Adrenal gland (tissue), 19 donors: ENCODE measurements at places on chromosomes 3 and 15. TPM values are rescaled to one million over a fixed set of nuclear protein-coding genes. Genes with fewer than 3 reads are reported as not detected.

GRCh38 chr3:179526482-179526881 lies 36.2 kb upstream of the ACTL6A start:
- no peak for DNase-seq

- no peak for DNase-seq
Observed at GRCh38 chr3:25430935-25431770, 3.1 kb downstream of the RARB start.

The PLA1A gene
- total RNA-seq: 0.72 TPM

DNA sequence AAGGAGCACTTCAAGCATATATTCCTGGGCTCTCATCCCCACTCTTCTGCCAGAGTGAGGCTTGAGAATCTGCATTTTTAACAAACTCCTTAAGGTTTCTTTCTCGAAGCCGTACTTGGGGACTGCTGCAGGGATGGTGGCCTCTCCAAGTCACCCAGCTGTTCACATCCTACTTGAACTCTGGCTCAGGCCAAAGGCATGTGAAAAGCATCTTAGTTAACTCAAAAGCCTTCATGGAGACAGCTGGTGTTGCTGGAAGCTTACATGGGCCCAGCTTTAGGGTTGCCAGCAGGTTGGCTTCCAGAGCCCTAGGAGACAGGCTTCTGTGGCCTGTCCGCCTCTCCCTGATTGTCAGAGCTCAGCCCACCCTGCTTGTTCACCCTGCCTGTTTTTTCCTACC lies 139.2 kb downstream of the THSD4 start:
- DNase-seq: no peak

DNA sequence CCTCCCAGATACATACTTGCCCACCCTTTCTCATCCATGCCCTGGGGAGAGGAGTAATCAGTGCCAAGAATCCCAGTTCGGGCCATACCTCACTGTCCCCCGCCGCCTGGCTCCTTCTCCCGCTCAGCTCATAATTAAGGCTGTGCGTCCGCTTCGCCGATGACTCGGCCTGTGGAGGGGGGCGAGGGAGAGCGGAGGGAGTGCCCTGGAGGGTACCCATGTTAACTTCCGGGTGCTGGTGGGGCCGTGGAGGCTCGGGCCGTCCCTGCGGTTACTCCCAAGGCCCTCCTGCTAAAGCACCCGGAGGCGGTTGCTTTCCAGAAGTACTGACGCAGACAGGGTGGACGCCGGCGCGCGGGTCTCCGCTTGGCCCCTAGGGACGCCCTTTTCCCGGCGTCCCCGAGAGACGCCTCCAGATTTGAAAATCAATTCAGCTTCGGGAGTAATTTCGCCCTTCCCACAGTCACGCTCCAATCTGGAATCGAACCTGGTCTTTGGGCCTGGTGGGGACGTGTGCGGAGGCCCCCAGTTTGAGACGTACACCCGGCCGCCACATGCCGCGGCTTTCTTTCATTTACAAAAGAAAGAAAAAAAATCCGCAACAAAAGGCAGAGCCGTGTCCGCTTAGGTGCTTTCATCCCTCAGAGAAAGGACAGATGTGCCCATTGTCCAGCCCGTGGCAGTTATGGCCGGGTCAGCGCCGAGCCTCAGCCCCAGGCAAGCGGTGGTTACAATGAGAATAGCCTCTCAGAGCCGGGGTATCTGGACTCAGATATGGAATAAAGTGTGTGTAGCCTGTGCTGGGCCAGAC lies 1.0 kb upstream of the ONECUT1 start:
- no peak for DNase-seq

The C3orf20 gene
- not detected for total RNA-seq

The ASB14 gene
- total RNA-seq: not detected

DNA sequence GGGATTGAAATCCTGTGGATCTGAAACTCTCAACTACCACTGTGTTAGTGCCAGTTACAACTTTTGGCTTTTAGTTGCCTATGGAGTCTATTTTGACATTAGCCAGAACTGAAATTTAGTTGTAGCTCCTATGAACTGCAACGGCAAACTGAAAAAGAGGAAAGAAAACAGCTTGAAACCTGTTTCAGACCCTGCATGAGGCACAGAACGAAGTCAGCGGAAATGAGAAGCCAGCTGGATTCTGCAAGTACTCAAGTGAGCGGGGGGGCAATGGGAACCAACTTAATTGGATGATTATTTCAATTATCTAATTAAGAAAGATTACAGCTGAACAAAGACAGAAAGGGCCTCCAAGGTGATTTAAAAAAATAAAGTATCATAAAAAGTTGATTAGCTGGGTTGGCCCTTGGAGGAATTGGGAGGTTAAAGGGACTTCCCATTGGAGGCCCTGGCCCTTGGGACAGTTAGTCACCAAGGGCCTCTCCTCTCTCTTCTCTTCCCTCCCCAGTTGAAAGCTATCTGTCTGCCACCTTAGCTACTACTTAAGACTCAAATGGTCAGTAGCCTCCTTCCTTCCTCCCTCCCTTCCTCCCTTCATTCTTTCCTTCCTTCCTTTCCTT lies 352.1 kb downstream of the SHQ1 start:
- no peak for DNase-seq

DNA sequence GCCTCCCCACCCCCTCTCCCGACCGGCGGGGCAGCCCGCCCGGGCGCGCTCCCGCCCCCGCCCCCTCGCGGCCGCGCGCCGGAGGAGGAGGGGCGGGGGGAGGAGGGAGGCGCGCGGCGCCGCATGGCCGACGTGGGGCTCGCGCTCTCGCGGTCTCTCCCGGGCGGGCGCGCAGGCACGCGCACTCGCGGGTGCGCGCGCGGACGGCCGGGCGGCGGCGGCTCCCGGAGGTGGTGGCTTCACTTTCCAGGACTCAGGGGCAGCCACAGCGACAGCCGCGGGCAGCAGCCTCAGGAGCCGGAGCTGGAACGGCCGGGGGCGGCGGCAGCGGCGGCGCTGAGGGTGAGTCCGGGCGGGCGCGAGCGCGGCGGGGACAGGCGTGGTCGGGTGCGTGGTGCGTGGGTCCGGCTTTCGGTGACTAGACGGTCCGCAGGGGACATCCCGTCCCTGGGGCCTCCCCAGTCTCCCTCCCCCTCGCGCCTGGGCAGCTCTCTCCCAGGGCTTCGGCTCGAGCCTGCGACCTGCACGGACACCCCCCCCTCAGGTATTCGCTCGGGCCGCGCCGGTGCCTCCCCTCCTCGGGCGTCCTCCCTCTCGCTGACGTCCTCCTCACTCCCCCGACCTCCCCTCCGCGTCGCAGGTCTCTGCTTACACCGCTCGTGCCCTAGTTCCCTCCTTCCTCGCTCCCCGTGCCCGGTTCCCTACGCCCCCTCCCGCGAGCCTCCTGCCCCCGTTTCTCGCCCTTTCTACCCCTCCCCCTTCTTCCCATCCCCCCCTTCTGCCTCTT lies at the start of gene UBE2E2:
Gene UBE2E2 (plus strand): TSS at position 407 of the 787 bp plus-strand sequence.
- peak; percentile 68 for DNase-seq

The GOLGA6L7 gene
- total RNA-seq: not detected

DNA sequence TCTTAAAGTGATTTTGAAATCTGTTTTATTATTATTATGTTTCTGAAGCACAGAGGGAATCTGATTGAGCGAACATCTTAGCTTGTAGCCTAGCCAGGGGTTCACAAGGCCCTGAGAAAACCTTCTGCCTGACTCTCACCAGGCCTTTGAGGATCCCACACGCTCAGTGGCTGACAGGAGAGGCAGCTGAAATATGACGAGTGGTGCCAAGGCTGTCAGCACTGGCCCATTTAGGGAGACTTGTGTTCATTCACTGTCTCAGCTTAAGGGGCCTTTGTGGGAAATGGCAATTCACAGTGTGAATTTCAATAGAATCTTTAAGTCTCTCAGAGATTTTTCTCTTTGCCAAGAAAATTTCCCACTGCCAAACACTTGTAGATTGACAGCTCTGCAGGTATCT lies 770.9 kb downstream of the TUSC7 start:
- DNase-seq: no peak

The SLCO2A1 gene
- total RNA-seq: 74.5 TPM

DNA sequence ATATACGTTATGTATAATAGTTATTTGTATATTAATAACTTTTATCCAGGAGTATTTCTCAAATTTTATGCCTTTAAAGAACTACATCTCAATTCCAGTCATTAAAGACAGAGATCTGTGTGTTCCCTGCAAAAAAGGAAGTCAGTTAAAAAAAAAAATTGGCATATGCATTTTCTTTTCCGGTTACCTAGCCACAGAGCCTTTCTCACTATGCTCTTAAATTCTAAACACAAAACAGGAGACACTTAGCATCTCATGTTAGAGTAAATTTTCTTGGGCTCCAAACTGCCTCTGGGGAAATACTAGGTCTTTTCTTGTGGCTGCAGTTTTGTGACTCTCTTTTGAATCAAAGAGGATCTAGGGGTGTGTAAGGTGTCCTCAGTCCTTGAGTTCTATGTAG lies 105.9 kb downstream of the KCNH8 start:
- DNase-seq: no peak

The SLC22A14 gene
- not detected for total RNA-seq

The CCDC13 gene
- 1.2 TPM for total RNA-seq
